ENCODE measurements at places on chromosomes 2 and 18.

DNA sequence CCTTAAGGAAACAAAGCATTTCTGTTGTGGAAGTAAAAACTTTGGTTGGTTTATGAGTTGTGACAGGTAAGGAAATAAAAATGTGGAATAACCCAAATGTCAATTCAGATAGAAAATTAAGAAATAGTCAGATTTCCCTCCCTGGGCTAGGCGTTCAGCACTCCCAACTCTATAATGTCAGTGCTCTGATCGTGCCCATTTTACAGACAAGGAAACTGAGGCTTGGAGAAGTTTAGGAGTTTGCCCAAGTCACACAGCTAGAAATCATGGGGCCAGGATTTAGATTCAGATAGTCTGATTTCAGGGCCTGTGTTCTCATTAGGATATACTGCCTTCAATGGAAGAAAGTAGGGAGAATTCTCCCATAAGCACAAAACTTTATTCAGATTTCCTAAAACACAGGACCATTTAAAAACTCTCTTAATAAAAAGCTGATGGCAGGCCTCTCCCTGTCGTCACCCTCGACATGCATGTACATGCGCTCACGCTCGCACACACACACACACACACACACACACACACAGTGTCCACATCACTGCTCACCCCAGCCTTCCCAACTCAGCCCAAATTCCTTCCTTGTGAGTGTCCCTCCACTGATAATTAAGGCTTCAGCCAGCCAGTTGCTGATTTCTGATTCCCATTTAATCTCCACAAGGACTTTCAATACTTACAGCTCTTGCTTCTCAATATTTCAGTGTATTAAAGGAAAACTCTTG lies 49.1 kb upstream of the SLC14A2 start:
- DNase-seq, result no peak

DNA sequence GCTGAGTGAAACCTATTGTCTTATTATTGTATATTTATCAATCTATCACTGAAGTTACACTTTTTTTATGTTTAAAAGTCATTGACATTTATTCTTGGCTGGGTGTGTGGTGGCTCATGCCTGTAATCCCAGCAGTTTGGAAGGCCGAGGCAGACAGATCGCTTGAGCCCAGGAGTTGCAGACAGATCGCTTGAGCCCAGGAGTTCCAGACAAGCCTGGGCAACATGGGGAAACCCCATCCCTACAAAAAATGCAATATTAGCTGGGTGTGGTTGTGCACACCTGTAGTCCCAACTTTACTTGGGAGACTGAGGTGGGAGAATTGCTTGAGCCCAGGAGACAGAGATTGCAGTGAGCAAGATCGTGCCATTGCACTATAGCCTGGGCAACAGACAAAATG lies 97.8 kb downstream of the EPC2 start:
- DNase-seq, result no peak

GRCh38 chr2:239935789-239936758 lies 89.1 kb downstream of the NDUFA10 start:
- DNase-seq, result no peak

DNA sequence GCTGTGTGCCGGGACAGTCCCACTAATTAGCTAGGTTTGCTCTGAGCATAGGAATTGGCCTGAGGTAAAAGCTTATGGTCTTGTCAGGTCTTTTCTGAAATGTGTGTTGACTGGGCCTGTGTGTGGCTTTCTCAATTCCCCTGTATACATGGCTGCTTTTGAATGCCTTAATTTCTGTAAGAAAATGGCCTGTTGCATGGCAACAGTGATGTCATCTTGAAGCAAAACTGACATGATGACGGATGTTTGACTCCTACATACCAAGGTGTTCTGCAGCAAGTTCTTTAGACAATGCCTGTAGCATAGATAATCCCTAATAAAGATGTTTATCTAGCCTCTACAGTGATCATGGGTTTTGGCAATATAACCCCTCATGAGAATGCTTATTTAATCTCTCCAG lies 198.5 kb downstream of the OTX1 start:
- DNase-seq, result no peak

GRCh38 chr2:37771600-37772088 lies 100.2 kb upstream of the CDC42EP3 start:
- DNase-seq, result no peak

DNA sequence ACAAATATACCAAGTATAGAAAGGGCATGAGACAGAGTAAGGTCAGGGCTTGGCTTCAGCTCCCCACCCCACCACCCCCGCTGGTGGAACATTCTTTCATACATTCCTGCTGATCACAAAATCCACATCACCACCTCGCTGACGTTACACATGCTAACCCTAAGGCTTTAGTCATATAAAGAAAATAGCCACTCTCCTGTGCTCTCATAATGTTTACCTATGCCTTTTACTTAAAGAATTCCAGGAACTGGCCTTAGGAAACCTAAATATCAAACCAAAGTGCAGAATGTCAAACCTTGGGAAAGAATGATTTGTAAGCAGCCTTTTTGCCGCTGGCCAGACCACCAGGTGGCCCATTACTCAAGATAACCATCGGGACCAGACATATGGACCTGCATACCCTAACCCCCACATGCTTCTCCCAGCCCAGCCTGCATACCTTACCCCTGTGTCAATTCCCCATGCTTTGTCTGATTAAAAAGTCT lies 136.3 kb upstream of the SLC39A10 start:
- no peak for DNase-seq

DNA sequence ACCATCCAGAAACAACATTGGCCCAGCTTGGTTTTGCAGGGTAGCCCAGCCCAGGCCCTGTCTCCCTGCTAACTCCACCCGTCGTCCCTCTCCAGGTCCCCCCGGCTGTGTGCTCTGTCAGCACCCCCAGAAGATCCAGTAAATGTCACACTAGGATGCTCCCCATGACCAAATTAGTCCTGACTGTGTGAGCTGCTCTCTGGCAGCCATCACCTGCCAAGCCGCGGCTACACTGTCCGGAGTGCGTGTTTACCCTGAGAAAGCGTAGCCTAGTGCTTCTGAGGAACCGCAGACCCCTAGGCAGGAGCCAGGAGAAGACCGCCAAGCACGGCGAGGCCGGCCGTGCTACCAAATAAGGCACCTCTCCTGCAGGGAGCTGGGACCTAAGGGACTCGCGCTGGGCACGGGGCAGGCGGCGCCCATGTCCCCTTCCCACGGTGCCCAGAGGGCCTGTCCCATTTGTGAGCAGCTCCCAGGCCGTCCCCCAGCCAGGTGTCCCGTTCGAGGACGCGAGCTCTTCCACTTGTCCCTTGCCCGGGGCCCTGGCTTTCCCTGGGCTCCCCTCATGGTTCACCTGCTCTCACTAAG lies 849.9 kb downstream of the RNF144A start:
- no peak for DNase-seq

GRCh38 chr2:28662044-28662443 lies 89.6 kb upstream of the PPP1CB start:
- DNase-seq, result no peak

GRCh38 chr2:8710951-8711350 lies 29.1 kb downstream of the ID2 start:
- DNase-seq, result no peak

- DNase-seq, result no peak
Observed at GRCh38 chr18:76505614-76506013, 10.6 kb upstream of the ZNF516 start.

GRCh38 chr2:39281391-39281790 lies 37.6 kb upstream of the CDKL4 start:
- no peak for DNase-seq

DNA sequence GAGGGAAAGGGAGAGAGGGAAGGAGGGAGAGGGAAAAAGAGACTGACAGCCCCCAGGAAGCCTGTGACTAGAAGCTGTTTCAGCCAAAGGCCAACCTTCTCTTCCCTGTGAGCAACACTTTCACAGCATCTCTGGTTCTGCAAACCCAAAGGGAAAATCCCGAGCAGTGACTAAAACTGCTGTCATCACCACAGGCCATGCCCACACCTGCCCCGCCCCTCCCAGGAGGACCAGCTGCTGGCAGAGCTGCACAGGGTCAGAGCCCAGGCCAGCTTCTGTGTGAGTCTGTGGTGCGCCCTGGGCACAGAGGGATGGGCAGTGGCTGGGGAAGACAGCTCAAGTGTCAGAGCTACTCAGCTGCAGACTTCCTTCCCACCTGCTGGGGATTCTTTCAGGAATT lies 64.9 kb upstream of the OTOS start:
- DNase-seq, result peak; percentile 74

GRCh38 chr2:217966423-217967070 lies 36.2 kb downstream of the TNS1 start:
- DNase-seq, result no peak

DNA sequence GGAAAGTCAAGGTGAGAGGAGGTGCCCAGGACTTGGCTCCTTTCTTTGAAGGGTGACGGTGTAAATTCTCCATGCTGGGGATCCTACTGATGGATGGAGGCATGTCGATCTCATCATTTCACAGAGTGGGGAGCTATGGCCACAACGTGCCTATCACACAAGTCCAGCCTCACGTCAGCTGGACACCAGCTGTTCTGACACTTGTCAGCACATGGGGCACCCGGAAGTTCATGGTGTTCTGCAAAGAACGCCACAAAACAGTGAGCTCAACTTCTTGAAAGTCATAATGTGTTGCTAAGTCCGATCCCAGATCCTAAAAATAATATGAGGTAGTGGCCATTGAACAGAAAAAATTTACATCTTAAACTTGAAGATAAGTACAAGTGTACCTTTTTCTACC lies 12.3 kb downstream of the PAX8 start:
- DNase-seq, result no peak

GRCh38 chr2:134774786-134775641 lies 56.2 kb upstream of the TMEM163 start:
- no peak for DNase-seq

GRCh38 chr18:24915547-24915946 lies 436.4 kb downstream of the ZNF521 start:
- no peak for DNase-seq

DNA sequence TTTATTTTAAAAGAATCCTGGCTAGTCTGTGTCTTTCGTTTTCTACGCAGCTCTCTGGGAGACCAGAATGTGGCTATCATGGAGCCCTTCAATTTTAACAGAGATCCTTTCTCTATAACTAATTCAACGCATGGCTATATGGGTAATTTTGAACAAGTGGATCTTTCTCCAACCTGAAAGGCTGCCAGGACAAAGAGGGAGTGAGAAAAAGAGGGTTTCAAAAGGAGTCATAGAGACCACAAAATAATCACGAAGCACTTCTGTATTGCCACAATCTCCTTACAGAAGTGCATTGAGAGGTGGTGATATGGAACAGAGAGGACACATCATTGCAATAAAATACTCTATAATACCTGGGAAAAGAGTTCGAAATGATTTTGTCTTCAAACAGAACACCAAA lies 21.7 kb upstream of the CDH2 start:
- DNase-seq, result no peak

DNA sequence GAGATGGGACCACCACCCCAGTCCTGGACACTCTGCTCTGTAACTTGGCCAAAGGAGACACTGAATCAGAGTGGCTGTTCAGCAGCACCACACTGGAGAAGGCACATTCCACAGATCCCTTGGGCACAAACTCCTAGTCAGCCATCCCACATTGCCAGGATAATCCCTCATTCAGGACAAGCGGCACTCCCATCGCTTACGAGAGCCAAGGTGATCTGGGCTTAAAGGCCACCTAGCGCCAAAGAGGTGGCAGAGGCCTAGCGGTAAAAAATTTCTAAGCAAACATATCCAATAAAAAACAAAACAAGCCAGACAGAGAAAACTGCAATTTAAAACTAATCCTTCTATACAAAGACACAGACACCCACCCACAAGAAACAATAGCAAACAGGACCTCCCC lies 62.2 kb downstream of the EPB41L3 start:
- no peak for DNase-seq

DNA sequence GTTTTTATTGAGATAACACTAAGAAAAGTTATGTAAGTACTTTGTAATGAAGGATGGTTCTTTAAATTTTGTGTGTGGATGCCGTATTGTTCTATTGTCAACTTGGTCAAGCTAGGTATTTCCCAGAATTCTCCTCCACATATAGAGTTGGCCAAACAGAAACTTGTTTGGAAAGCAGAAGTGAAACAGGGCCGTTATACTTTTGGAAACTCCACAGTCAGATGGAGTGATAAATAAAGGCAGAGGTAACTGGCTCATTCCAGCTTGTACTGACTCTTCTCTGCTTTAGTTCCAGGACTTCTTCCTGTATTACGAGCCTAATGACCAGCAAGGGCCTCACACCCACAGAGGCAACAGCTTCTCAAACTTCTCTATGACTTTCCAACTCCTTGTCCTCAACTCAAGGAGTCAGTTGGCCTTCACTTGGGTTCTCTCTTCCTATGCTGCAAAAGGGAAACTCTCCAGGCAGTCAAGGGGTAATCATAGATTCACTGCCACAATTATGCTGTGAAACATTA lies 16.4 kb upstream of the STARD7 start:
- DNase-seq, result no peak

- DNase-seq, result no peak
Observed at GRCh38 chr2:88903749-88904353, 212.4 kb downstream of the RPIA start.

All from stimulated activated CD4-positive, alpha-beta T cell treated with anti-CD3 and anti-CD28 coated beads, Interleukin-4, amount 100 ng/mL, for 48 hours (primary cell).